ENCODE measurements at places on chromosomes 11 and 22. TPM values are rescaled to one million over a fixed set of nuclear protein-coding genes. Genes with fewer than 3 reads are reported as not detected.
A peak's percentile ranks its signal among the peaks of the same experiment; 100 is the strongest.

CDC45 gene
- polyA plus RNA-seq, result 16.8 TPM

PTH gene
- polyA plus RNA-seq, result not detected

FIBIN gene
- 6.3 TPM for polyA plus RNA-seq

GRCh38 chr11:13366266-13367026, 88.9 kb downstream of the BMAL1 start:
- no peak for DNase-seq

- DNase-seq, result peak; percentile 78
Measured at GRCh38 chr11:76208438-76209374, 2.4 kb upstream of the WNT11 start.

GRCh38 chr11:22347857-22348487, 9.8 kb downstream of the SLC17A6 start:
- DNase-seq, result no peak

Measured in left lung (tissue), 14 donors.